ENCODE measurements at places on chromosomes 3 and 15.

DNA sequence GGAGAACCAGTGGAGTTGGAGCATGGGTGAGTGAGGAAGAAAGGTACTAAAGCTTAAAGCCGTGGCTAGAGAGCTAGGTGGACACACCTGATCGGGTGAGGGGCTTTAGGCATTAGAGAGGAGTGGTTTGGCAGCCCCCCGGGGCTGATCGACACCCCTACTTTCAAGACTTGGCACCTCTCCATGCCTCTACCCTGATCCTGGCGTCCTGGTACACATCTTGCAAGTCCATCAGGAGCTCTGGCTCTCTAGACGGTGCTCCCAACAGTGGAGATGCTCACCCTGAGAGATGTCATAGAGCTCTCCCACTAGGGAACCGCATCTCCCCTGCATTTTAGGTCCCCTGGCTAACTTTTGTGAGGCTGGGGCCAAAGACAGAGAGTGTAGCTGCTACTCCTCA is 98.1 kb downstream of the XXYLT1 start:
- no peak for DNase-seq

DNA sequence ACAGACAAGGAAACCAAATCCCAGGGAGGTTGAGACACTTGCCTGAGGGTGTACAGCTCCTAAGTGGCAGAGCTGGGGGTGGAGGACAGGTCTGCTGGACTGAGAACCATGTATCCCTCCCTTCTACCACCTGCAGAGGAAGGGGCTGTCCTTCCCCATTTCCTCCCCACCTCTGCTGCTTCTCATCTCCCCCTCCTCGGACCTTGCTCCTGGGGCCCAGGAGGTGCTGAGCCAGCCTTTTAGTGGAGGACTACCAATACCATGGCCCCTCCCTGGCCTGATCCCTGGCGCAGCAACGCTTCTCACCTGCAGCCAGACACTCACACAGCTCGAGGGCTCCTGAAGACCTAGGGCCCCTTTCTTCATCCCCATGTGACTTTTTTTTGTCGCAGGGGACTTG is 50.4 kb downstream of the IDH2 start:
- no peak for DNase-seq

- no peak for DNase-seq
Measured at GRCh38 chr3:139518306-139518705, 21.2 kb downstream of the RBP1 start.

DNA sequence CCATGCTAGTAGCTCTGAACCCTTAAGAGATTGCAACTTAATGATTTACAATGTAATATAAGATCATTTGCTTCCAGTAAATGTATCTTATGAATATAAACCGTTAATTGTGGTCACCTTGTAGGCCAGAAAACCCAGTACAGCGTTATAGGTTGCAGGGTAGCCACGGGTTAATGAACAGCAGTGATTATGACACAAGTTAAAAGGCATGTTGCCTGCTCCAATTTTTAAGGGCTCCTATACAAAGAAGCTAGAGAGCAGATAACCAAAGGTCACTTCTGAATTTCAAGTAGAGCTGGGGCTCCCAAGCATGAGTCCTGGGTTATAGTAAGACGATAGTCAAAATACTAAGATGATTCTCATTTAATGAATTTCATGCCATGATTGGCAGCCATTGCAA is 13.5 kb downstream of the GUCA1C start:
- no peak for DNase-seq

DNA sequence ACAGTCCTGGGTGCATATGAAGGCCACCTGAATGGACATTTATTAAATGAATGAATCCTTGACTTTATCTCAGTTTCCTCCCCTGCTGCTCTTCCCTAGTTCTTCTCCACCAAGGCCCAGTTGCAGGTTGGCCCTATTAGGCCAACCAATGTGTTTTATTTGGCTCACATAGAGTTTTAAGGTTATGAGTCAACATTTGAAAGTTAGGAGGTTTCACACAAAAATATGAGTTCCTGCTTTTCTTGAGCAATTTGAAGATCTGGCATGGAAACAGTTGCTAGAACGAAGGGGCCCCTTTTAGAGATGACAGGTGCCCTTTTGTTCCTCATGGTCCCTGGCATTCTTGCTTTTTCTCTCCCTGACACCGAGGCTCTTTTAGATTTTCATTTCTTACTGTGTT is 83.0 kb upstream of the PDZRN3 start:
- no peak for DNase-seq

- no peak for DNase-seq
Measured at GRCh38 chr15:65305150-65305758, 777 bp downstream of the RNU5B-1 start.

GRCh38 chr3:188037195-188037718 is 116.7 kb upstream of the LPP start:
- no peak for DNase-seq

DNA sequence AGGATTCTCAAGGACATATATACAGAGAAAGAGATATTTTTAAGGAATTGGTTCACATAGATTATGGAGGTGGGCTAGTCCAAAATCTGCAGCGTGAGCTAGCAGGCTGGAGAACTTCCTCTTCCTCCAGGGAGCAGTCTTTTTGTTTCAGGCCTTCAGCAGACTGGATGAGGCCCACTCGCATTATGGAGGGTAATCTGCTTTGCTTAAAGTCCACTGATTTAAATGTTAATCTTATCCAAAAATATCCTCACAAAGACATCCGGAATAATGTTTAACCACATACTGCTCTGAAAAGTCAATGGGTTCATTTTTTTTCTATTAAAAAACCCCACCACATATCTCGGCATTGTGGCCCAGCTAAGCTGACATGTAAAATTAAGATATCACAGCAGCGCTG is 22.2 kb upstream of the NRROS start:
- DNase-seq: no peak

- DNase-seq: no peak
Measured at GRCh38 chr3:60268123-60268522, 983.1 kb downstream of the FHIT start.

- no peak for DNase-seq
Measured at GRCh38 chr3:151276687-151277042, 1.7 kb downstream of the P2RY14 start.

GRCh38 chr3:67018105-67018788 is 20.1 kb downstream of the KBTBD8 start:
- no peak for DNase-seq

DNA sequence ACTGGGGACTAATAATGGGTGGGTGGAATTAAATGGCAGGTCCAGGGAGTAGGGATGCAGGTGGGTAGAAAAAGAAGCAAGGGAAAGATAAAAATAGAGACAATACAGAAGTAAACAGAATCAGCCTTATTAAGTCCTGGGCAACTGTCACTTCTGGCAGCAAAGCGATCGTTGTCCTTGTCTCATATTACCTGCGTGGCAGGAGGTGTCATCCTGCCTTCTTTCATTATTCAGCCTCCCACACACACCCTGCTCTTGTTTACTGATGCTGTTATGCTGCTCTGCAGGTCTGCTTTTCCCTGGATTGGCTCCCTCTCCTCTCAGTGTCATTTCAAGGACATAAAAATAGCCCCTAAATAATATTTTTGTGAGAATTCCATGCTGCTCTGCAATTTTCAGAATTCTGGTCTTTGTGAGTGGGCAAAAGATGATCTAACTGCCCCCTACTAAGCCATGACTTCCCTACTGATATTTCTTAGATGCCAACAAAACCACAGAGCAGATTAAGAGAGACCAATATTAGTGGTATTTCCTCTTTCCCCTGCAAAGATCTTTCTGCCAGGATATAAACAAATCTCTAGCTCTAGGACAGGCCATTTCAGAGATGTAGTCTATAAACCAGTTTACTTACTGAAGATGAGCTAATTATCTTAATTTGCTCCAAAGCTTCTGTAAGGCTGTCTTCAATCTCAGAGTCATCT is 8.5 kb downstream of the VEPH1 start:
- DNase-seq: no peak
